ENCODE measurements at places on chromosomes 1 and 21. TPM values are rescaled to one million over a fixed set of nuclear protein-coding genes. Genes with fewer than 3 reads are reported as not detected.

- H3K36me3 ChIP-seq: no peaks in the 10 kb centered on the region
- H3K4me1 ChIP-seq: no peaks in the 10 kb centered on the region
- H3K4me3 ChIP-seq: no peak overlapping the region
- H3K27me3 ChIP-seq: peaks cover 28% of the 10 kb centered on the region
- H3K27ac ChIP-seq: no peak overlapping the region
Observed at GRCh38 chr1:201366696-201367095, 10.8 kb downstream of the TNNT2 start.

DNA sequence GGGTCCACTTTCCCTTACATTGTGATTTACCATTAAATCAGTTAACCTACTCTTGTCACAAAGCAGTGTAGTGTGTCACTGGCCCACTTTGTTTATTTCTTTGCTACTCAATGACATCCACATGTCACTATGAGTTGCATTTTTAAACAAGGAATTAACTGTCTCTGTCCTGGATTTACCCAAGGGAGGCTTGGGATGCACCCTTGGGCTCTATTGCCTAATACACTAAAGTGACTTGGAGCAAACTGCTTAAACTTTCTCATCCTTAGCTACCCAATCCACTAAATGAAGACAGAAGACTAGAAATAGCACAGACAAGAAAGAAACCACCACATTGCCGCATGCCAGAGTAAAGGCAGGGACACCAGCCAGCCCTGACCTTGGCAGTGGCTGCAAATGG is 136.2 kb upstream of the TIAM1 start:
- no peak overlapping the region for H3K27ac ChIP-seq
- H3K4me3 ChIP-seq: no peak overlapping the region
- no peaks in the 10 kb centered on the region for H3K4me1 ChIP-seq
- no peaks in the 10 kb centered on the region for H3K27me3 ChIP-seq
- 0 out of 2 replicates have a peak, but pooled peaks cover 3% of the 10 kb centered on the region for H3K36me3 ChIP-seq
- DNase-seq: no peak

DNA sequence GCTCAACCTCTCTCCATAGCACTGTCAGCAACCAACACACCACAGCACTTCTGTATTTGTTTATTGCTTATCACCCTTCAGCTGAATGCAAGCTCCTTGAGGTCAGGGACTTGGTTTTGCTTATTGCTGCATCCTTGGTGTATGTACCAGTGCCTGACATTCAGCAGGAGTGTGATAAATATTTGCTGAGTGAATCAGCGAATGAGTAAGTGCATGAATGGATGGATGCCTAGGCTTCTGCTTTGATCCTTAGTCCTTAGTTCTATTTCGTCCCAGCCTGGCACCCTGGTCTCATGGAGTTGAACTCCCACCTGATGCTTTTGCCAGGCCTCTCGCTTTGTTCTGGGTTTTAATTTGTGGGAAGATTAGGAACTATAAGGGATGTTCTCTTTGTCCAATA is 88.2 kb downstream of the ZSCAN20 start:
- H3K27ac ChIP-seq: no peak overlapping the region
- H3K36me3 ChIP-seq: no peaks in the 10 kb centered on the region
- H3K4me3 ChIP-seq: no peak overlapping the region
- H3K27me3 ChIP-seq: no peaks in the 10 kb centered on the region

DNA sequence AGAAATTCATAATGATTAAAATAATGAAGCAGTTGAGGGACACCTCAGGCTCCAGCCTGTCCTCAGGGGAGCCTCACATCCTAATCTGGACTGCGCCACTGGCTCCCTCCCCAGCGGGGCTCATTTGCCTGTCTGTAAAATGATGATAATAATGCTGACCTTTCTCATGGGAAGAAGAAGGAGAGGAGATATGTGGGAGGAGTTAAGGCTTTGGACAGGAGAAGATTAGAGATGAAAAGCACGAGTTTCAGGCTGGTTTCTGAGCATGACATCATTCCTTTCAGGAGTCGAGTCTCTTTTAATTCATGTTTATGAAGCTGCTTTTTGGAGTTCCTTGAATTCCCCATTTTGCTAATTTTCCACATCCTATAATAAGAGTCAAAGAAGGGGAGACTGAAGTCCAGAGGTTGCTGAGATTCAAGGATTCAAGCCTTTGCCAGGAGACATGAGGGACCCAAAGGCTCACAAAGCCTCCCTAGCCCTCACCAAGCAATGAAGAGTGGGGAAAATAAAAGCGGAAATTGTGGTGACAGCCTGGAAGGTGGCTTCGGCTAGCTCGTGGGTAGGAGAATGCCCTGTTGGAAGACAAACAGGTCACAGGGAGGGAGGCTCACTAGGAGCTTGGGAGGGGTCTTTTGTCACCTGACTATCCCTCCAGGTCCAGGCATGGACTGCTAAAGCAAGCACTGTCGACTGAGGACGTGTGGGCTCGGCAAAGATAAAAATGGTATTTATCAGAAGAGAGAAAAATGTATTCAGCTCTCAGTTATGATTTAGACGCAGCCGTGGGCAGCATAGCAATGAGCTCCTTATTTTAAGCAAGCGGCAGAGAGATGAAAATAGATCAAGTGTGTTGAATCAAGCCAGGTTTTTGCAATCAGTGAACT is 27.5 kb upstream of the STMN1 start:
- no peaks in the 10 kb centered on the region for H3K4me1 ChIP-seq
- H3K36me3 ChIP-seq: no peaks in the 10 kb centered on the region
- no peak overlapping the region for H3K4me3 ChIP-seq
- H3K27me3 ChIP-seq: no peaks in the 10 kb centered on the region
- no peak overlapping the region for H3K27ac ChIP-seq
- no peak for DNase-seq

GRCh38 chr1:67307251-67308060 is at the start of gene IL12RB2:
IL12RB2 (plus strand) TSS chr1:67307873; CDS start chr1:67320369, 12,496 bp downstream.
- H3K4me3 ChIP-seq: no peak within 1 kb of the TSS
- no peaks in the 10 kb centered on the region for H3K27me3 ChIP-seq

DNA sequence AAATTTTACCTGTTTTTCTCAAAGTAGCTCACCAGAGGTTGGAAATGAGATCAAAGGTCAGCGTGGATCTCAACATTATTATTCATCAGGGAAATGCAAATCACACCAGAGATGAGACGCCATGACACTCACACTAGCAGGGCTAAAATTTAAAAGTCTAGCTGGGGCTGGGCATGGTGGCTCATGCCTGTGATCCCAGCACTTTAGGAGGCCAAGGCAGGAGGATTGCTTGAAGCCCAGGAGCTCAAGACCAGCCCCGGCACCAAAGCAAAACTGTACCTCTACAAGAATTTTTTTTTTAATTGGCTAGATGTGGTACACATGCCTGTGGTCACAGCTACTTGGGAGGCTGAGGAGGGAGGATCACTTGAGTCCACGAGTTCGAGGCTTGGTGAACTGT is 41.4 kb upstream of the PCBP3 start:
- DNase-seq: no peak
- no peak overlapping the region for H3K4me3 ChIP-seq
- H3K4me1 ChIP-seq: no peaks in the 10 kb centered on the region
- H3K27me3 ChIP-seq: no peaks in the 10 kb centered on the region
- no peak overlapping the region for H3K27ac ChIP-seq

DNA sequence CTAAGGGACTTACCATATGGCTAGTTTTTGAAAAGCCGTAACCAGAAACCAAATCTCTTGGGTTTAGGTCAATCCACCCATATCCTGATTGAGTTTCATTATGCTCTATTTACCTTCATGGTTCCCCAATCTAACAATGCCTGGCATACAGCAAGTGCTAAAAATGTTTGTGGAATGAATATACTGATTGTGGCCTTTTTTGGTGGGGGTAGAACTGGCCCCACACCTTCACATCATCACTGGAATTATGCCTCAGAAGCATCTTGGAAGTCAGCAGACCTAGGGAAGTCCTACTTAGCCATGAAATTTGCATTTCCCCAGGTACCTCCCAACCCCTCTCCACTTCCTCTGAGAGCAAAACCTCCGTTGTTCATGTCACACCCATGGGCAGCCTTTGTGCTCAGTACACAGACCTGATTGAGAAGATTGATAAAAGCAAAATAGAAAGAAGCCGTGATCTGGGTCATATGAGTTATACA is 17.8 kb upstream of the SLAMF1 start:
- no peak overlapping the region for H3K27ac ChIP-seq
- no peak overlapping the region for H3K4me3 ChIP-seq
- DNase-seq: no peak
- no peaks in the 10 kb centered on the region for H3K4me1 ChIP-seq
- no peaks in the 10 kb centered on the region for H3K27me3 ChIP-seq

ZNF593OS gene
- not detected for total RNA-seq

C8A gene
- total RNA-seq: 0.10 TPM

PATJ gene
- 48.8 TPM for total RNA-seq

Data from HCT116 (cell line).